ENCODE measurements at places on chromosomes 16 and 17.

- no peak for DNase-seq
These were observed 206.7 kb downstream of the RPTOR start for GRCh38 chr17:80751070-80751945.

DNA sequence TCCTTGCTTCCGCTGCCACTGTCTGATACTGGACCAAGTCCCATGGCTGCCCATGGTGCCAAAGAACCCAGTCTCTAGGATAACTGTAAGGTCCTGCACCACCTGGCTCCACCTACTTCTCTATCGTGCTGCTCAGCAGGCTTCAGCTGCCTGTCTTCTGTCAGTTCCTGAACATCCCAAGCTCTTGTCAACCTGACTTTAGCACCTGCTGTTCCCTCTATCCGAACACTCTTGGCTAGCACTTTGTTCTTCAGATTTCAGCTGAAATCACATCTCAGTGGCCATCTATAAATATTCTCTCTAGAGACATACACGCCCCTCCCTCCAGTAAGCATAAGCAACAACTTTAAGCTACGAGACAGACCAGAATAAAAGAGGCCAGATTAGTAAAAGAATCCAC, 15.0 kb upstream of the TMEM101 start:
- DNase-seq: no peak

DNA sequence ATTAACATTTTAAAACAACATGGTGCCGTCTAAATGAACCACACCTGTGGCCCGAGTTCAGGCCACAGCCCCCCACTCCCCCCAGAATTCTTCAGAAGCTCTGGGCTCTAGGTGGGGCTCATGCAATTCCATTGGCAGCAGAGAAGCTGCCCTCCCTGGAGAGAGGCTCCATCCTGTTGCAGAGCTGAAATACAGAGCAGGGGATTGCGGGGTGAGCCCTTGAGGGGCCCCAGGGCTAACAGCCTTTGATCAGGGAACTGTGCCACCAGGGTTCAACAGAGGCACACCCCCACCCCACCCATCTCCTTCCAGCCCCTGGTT, 69.3 kb downstream of the ABR start:
- DNase-seq: no peak

DNA sequence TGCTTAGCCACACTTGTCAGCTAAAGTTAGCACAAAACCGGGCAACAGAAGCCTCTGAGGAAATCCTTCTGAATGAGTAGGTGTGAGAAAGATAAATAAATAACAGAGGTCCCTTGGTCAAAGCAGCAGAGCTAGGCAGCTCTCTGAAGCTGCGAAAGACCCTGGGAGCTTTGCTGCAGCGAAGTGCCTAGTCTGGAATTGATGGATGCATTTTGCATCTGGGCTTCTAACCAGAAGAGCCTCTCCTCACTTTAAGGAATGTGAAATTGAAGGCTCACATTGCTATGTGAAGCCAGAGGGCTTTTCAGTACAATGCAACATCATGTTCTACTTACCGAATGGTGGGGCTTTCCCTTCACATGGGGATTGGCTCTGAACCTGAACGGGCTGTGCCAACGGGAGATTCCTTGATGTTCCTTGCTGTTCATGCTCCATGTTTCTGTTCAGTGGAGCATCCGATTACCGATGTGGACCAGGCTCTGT, 274.6 kb downstream of the HS3ST3B1 start:
- DNase-seq: no peak

- DNase-seq: no peak
These were observed 185.5 kb downstream of the WWOX start for GRCh38 chr16:78284957-78285434.

DNA sequence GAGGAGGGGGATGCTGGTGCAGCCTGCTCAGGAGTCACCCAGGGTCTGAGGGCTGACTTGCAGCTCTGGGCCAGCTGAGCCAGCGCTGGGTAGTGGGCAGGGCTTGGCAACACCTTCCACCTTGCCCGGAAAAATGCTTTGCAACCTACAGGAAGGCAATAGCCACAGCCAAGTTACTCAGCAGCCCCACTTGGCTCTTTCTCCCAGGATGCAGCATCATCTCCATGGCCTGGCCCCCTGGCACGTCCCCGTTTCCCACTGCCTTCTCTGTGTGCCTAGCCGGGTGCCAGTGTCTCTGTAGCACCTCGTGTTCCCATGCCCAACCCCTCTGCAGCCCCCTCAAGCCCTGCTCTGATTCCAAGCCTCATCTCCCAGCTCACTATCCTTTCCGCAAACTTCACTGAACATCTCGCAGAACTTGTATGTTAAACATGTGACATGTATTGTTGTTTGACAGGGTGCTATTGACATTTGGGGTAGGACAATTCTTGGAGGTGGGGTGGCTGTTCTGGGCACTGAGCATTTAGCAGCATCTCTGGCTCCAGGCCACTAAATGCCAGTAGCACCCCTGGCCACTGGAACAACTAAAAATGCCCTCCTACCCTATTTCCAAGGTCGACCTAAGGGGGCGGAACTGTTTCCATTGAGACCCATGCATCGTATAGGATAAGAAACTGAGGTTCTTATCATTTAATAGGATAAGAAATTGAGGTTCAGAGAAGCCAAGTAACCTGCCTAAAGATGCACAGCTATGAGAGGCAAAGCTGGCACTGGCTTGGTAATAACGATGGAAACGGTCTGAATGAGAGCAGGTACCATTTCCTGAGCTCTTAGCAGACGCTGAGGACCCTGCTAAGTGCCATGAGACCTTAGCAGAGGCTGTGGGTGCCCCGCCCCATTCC, 12.2 kb downstream of the DEXI start:
- no peak for DNase-seq

DNA sequence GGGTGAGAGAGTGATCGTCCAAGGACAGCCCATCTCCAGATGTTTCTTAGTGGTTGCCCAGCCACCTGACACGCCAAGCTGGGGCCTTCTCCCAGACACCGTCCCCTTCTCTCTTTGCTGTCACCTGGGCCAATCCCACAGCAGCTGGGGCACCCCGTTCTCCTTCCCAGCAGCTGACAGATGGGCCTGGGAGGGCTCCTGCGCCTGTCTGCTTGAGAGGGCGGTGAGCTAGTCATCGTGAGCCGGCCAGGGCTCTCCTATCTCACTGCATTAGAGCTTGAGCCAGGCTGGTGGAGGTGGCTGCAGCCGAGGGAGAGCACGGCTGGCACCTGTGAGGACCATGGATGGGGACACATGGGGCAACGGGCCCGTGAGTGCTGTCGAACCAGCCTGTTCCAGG, 41.2 kb downstream of the RAB11FIP3 start:
- DNase-seq: no peak

DNA sequence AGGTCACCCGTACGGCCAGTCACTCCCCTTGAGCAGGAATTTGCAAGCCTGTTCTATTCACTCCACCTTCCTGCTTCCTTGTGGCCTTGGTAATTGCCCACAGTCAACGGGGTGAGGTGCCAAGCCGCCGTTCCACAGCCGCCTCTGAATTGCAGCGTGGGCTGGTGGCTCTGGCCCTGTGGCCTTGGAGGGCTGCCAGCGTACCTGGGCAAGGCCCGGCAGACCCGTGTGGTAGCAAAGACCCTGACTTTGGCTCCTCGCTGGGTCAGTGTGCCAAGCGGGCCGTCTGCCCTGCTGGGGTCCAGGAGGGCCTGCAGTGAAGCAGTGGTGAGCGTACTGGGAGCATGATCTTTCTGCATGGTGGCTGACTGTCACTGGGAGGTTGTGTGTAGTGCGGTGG, 3.6 kb downstream of the BANP start:
- DNase-seq: no peak

All from stimulated activated CD8-positive, alpha-beta memory T cell treated with anti-CD3 and anti-CD28 coated beads, Interleukin-12 subunit alpha, Interleukin-12 subunit beta, amount 100 ng/mL, for 4 hours (primary cell).